HT-29 (cell line): ENCODE measurements at places on chromosomes 7 and 10.

GRCh38 chr7:148696787-148697186, 1.9 kb upstream of the CUL1 start:
- no peak for DNase-seq

DNA sequence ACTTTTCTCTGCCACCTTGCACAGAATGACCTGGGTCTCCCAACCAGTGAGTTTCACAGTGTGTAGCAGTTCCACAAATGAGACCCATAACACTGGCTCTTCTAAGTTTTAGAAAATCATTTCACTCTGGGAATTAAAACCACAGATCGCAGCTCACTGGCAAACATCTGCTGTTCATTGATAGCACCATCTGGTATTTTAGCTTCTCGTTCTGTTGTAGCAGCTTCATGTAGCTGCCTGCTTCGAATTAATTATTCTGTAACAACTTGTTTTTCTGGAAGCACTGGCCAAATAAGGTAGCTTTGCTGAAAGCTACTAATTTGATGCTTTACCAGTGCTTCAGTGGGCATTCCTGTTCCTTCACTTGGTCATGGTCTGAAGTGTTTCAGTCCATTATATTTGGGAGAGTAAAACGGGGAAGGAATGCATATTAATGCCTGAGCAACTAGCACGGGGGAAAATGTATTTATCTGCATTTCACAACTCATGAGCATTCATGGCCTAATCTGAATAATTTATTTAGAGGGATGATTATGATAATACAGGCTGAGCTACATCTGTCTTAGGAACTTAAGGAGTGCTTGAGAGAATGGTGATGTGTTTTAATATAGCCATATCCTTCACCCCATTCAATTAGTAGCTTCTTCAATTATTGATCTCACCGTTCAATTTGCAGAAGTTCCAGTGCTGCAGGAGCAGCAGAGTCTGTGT, 447.4 kb downstream of the XPNPEP1 start:
- no peak for DNase-seq

DNA sequence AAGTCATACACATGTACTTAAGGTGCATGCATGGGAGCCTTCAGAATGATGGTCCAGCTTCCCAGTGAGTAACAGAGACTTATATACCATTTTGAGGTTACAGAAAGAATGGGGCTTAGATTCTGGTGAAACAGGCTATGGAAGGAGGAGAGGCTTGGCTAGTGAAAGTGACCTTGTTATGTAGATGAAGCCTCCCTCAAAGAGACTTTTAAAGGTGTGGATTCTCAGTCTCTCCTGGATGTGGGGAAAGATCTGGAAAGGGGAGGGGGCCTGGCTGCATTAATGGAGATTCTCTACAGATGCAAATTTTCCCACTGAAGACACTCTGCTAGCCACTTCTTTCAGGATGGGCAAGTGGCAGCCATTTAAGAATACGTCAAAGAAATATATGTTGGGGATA, 5.5 kb downstream of the RASSF4 start:
- DNase-seq: no peak

DNA sequence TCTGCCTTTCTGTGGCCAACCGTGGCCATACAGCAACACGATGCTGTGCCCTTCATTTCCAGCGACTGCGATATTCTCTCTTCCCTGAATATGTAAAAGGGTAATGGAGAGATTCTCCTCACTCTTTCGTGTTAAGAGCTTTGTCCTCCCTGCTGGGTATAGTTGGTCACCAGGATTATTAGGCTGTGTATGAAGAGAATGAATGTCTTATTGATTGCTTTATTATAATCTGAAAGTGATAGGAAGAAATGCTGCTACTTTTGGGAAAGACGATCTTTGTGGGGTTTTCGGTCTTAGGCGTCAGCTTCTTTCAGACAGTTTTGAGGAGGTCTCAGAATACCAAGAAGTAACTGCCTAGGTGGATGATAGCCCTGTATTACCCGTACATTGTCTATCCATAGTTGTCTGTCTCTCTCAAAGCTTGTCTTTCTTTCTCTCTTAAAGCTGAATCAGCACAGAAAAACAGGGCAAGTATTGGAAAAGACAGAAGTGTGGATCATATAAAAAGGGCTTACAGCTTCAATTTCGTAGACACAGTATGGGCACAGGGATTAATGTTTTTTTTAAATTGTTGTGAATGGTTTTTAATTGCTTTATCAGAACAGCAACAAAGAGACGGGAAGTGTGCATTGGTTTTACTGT, 1.2 kb downstream of the AHCYL2 start:
- no peak for DNase-seq

DNA sequence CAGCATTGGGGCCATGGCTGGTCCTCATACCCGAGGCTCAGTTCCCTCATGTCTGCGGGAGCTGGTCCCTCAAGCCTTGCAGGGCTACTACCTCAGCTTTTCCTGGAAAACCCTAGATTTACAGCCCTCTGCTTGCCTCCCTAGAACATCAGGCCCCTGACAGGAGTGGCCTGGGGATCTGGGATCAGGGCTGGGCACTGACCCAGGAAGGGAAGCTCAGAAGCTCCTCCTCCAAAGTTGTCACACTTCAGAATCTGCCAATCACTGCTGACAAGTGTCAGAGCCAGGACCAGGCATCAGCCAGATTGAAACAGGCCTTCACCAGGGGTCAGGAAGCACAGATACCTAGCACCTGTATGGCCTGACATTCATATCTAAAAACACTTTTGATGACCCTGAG, 115.2 kb downstream of the GRID1 start:
- DNase-seq: no peak

- DNase-seq: no peak
Measured at GRCh38 chr7:156423876-156424275, 216.7 kb upstream of the RNF32 start.

DNA sequence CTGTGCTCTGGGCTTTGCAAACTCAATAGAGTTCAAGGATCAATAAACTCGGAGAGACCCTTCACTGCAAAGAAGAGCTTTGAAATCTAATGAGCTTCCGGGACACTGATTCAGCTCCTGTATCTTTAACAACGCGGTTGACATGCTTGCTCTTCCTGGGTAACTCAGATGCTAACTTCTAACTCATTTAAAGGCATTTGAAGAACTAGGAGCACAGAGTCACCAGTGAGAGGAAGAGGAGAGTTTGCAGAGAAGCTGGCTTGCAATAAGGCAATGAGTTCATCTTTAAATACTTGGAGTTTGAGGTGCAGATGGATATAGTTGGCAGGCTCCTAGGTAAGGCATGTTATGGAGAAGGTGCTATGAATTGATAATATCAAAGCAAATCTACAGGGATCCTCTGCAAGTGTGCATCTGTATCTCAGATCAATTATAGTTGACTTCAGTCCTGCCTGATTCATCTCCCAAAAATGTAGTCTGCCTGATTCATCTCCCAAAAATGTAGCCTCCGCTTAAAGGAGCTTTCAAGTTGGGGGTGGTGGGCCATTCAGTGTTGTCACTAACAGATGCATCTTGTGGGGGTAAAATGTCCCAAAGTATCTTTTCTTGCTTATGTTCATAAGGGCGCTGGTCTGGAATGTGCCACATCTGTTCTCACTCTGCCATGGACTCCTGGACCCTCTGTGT, 182.5 kb upstream of the PRSS58 start:
- DNase-seq: no peak

- peak; percentile 34 for DNase-seq
Measured at GRCh38 chr10:100303724-100304319, 17.3 kb upstream of the BLOC1S2 start.

DNA sequence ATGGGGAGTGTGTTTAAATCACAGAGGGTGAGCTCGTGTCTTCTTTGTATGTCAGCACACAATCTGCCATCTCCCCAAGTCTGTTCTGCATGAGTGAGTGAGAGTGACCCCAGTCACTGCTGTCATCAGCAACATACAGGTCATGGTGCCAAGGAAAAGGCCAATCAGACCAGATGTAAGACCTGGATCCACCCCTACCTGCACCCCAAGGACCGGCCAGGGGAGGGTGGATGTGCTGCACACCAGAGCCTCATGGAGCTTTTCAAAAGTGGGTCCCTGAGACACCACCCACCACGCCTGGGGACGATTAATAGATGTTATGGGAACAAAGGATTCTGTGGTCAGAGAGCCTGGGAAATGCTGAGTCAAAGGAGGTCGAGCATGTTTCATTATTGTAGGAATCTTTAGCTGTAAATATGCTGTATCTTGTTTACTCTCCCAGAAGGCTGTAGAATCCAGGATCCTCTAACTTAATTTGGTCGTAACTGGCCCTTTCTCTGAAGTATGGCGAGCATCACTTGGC, 420.5 kb downstream of the RPS24 start:
- no peak for DNase-seq
